T-helper 2 cell treated with Interferon-gamma antibody and Interleukin-4, amounts not matched to agents 5 μg/mL and 100 μg/mL, for 36 hours (primary cell): ENCODE measurements at places on chromosomes 12 and 14.

- no peak for DNase-seq
Observed at GRCh38 chr12:49478949-49479664, 59.7 kb upstream of the KCNH3 start.

GRCh38 chr14:63214417-63215196, 10.4 kb downstream of the RHOJ start:
- no peak for DNase-seq

- no peak for DNase-seq
Observed at GRCh38 chr12:91994208-91994797, 151.3 kb downstream of the BTG1 start.

DNA sequence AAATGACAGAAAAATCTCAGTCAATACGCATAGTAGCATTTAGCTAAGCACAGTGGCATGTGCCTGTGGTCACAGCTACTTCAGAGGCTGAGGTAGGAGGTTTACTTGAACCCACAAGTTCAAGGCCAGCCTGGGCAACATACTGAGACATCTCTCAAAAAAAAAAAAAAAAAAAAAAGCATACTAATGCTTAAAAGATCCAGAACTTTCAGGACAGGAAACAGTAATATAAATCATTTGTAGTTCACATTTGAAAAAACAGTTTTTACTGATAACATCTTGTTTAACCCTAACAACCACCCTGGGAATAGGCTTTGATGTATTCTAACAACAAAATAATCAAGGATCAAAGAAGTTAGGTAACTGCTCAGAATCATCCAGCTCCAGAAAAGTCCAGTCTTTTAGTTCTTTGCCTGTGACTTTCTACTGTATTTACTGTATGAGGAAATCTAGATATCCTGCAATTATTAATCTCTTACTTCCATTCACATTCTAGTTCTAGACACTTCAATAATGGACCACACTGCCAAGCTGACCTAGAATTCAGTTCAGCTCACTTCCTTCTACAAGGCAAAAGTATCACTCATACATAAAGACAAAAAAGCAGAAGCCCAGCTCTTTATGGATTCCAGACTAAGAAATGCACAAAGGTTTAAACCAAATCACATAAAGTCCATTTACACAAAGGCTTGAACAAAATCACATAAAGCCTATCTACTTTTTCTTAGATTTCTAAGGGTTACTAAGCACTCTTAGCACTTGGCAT, 28.5 kb downstream of the PAWR start:
- DNase-seq, result no peak

DNA sequence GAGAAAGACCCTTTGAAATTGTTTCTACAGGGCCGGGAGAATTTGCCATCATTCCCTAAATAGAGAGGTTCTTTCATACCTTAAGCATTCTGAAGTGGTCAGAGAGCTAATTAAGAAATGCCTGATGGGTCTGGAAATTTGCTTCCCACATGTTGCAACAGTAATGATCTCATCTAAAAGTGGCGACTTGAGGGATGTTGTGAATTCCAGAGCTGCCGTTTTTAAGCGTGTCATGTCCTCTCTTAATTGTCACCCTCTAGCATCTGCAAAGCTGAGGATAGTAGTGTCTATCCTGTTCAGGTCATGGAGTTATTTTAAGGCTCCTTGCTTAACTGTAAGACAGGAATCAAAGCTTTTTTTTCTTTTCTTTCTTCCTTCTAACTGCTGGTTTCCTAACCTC, 60.4 kb downstream of the FOS start:
- no peak for DNase-seq

DNA sequence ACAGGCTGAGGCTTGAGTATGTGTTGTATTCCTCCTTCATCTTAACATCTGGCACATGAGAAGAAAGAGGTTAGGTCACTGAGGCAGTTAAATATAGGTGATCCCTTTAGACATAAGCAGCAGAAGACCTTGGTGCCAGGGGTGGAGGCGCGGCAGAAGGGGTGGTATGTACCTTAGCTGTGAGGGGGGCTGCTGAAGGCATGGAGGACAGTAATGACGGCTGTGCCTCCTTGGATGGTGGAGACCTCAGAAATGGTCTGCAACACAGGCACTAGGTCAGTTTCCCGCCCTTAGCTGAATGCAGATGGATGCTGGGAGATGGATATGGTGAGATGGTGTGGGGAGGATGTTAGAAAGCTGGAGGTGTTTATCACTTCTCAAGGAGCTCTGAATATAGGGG, 1.5 kb upstream of the PNMA1 start:
- no peak for DNase-seq

GRCh38 chr14:58059126-58059525, 92.9 kb downstream of the ARMH4 start:
- DNase-seq, result no peak

- no peak for DNase-seq
Observed at GRCh38 chr14:24042746-24043145, 9.1 kb upstream of the CARMIL3 start.

DNA sequence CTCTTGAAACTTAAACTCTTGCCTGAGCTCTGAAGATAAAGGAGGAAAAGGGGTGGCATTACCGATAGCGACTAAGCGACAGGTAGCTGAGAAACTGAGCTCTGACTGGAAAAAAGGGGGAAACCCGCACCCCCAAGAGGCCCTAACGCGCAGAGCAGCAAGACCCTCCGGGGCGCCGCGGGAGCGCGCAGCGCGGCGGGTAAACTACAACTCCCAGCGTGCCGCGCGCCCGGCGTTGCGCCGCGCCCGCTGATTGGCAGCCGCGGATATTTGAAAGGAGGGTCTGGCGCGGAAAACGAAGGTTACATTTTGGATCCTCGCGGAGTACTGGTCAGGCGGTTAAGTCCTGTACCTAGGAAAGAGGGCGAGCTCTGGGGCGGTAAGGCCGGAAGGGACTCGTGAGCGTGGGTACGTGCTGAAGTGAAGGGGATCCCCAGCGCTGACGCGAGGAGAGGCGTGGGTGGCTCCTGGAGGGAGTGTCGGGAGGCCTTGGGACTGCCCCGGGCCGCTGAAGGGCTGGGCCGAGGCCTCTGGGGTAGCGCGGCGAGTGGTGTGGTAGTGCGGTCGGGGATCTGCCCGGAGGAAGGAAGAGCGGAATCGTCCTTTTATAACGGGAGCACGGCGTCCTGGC, at the start of gene ESPL1:
TSS of gene ESPL1 (plus strand) at position 301 of the 631 bp plus-strand sequence. CDS start 468 bp downstream, outside the sequence.
- DNase-seq, result peak; percentile 93

- DNase-seq, result no peak
Observed at GRCh38 chr14:23326491-23327332, 5.5 kb downstream of the PABPN1 start.

DNA sequence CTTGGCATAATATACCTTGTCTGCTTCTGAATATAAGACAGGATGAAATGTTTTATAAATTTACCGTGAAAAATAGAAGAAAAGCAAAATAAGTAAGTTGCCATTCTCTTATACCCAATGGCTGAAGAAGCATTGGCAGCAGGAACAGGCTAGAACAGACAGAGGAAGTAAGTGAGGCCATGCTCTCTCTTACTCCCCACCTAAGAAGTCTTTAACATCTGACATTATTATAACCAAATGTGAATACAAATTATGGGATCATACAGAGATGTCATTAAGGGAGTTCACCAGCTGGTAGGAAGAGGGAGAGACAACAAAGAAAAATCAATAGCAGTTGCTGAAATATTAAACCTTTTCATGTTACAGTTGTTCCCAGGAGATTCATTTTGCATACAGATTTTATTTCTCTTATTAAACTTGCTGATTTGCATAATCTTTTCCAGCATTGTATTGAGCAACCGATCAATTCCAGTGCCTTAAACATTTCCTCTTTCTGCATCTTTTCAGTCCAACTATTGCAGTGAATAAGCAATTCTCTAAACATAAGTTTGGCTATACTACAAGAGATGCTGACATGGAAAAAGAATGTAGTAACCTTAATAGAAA, 270.6 kb downstream of the SLC6A15 start:
- DNase-seq, result no peak

DNA sequence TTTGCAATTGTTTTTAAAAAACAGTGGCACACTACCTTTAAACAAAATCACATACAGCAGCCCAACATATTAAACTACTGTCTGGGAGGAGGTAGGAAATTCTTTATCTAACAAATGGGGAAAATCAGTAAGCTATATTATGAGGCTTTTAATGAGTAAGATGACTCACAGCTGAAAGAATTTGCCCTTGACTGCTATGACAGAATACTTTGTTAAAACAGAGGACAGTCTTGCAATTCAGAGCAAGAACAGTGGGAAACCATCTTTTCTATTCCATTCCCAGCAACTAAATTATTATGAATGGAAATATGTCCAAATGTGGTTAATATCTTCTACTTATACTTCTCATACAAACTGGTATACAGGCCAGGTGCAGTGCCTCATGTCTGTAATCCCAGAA, 49.2 kb upstream of the SGPP1 start:
- no peak for DNase-seq

GRCh38 chr12:47188576-47189441, 109.0 kb upstream of the AMIGO2 start:
- no peak for DNase-seq

- DNase-seq, result no peak
Observed at GRCh38 chr12:79689477-79690141, 1.2 kb downstream of the PAWR start.

DNA sequence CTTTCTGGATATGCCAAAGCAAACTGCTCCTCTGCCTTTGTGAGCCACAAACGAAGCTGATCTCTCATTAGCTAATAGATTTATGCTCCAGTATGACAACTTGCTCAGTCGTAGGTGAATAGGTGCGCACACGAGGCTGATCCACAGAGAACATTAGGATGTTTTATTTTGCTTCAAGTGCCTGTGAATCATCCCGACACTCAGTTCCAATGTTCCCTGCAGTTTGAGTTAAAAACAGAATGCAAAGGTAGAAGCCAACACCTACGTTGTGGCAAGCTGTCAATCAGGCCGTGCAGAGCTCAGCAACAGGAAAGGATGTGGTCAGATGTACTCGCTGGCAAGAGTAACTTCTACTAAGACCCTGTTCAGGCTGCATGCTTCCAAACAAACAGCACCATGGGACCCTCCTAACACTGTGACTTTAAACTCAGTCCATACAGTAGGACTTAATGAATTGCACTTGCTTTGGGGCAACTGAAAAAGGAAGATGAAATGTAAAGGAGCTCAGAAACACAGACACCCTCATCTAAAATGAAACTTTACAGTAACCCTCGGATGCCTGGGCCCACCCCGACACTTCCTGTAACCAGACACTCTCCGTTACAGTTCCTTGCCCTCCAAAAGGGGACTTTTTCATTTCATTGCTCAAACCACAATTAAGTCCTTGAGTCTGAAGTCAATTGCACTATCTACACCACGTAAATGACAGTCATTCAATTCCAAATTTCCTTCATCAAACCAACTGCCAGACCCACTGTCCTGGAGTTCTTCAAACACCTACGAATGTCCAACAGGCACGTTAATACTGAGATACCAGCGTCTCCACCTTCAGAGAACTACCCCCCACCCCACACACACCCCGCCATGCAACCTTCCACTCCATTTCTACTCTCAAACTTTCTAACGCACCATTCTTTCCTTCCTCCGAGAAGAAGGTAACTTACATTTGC, 1.6 kb downstream of the CCDC88C start:
- peak; percentile 81 for DNase-seq

DNA sequence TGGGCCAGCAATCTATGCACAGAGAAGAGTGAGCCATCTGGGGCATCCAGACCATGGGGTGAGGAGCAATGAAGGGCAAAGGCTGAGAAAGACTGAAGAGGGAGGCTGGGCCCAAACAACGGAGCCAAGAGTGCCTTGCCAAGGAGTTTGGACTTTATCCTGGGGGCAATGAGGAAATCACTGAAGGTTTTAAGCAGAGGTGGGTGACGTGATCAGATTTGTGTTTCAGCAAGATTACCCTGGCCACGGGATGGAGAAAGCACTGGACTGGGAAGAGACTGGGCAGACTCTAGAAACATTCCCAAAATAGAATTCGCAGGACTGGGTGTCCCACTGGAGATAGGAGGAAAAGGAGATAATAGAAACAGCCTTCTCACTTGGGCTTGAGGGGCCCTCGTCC, 65.3 kb downstream of the DPF3 start:
- no peak for DNase-seq

DNA sequence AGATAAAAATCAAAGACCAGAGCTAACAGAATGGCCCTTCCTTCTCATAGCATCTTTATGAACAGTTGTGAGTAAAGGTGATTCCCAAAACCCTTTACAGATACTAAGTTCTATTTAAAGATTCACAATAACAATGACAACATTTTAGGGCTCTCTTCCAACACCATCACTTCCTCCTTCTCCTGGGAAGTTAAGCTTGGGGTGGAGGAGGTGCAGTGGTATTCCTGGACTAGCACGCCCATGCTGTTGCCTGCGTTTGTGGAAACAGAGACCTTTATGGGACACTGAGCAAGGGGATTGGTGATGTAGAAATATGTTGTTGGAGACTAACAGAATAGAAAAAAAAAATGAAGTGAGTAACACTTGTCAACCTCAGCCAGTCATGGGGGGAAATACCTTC, 22.5 kb downstream of the SYNE2 start:
- no peak for DNase-seq

GRCh38 chr12:17108877-17109541, 503.0 kb upstream of the LMO3 start:
- no peak for DNase-seq

DNA sequence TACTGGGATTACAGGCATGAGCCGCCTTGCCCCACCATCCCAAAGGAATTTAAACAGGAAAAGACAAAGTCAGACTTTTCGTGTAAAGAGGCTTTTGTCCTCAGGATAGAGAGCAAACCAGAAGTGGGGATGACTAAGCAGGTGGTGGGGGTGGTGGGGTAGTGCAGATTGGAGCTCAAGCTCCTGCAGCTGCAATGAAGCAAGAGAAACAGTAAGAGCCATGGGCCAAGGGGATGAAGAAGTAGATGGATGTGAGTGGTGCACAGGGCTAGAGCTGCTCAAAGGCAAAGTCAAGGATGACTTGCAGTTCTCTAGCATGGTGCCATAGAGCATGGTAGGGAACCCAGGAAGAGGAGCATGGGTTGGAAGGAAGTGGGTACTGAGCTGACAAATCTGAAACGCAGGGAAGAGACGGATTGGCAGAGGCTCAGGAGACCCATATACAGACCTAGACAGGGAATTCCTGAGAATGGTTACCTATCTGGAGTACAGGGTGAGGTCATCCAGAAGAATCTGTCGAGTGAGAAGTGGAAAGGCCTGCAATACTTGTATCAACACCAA, 11.4 kb upstream of the RNF34 start:
- no peak for DNase-seq

GRCh38 chr14:33364466-33364865, 425.8 kb downstream of the NPAS3 start:
- DNase-seq, result no peak

- DNase-seq, result no peak
Observed at GRCh38 chr14:55477680-55478079, 37.3 kb upstream of the TBPL2 start.
